ENCODE measurements at places on chromosomes 2 and 18. TPM values are rescaled to one million over a fixed set of nuclear protein-coding genes. Genes with fewer than 3 reads are reported as not detected.

DNA sequence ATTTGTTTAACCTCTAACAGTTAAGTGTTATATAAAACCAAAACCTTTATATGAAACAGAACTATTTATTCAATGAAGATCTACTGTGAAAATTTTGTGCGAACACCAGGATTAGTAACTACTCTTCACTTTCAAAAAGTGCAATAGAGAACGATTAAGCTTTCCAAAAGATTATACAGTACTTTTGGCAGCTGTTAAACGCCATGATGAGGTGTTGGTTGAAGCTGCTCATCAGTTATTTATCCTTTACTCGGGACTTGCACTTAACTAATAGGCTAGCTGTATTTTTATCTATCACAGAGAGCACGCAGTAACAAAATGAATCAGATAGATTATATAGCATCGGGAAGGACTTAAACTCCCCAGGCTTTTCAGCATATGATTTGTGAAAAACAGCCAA lies 113.6 kb downstream of the GCA start:
- no peak for DNase-seq

Gene DTNA
- 34.3 TPM for total RNA-seq

DNA sequence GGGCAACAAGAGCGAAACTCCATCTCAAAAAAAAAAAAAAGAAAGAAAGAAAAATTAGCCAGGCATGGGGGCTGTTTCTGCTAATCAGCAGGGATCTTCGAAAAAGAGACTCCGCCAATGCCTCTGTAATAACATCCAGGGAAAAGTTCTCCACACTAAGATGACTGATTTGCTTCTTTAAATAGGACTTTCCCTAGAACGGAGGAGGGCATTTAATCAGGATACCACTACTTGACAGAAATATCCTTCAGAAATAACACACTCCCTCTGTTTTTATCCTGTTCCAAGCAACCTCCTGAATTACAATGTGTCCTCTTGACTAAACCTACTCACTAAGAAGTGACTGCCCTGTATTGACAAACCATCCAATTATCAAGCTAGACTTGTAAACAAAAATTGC lies 21.7 kb downstream of the REV1 start:
- DNase-seq: no peak

Gene HOXD13
- not detected for total RNA-seq

DNA sequence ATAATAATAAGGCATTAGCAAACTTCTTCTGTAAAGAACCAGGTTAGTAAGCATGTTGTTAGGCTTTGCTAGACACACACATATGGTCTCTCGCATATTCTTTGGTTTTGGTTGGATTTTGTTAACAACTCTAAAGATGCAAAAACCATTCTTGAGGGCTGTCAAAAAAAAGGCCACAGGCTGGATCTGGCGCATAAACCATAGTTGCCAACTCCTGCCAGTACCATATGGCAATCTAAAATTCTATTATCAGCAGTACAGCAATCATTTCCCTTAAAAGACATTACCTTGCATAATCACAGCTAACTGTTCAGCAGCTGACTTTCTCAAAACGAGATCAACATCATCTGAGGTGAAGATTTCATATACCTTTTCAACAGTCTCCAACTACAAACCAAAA lies 63.5 kb downstream of the RTTN start:
- no peak for DNase-seq

GRCh38 chr2:241987726-241988125 lies 118.2 kb downstream of the RTP5 start:
- no peak for DNase-seq

DNA sequence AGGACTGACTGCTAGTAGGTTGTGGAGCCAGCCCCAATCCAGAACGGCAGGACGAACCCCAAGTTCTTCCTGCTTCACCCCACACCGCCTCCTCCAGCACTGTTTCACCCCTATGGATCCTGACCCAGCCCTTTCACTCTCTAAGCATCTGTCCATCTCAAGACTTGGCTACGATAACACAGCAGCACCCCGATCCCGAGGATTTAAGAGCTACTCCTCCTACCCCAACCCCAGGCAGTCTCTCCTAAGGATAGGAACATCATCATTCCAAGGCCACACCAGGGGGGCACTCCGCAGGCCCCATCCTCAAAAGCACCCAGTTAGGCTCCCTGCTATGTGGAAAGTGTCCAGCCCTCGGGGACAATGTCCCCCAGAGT lies 645 bp downstream of the KCTD18 start:
- DNase-seq: no peak

Gene MAL
- not detected for total RNA-seq

DNA sequence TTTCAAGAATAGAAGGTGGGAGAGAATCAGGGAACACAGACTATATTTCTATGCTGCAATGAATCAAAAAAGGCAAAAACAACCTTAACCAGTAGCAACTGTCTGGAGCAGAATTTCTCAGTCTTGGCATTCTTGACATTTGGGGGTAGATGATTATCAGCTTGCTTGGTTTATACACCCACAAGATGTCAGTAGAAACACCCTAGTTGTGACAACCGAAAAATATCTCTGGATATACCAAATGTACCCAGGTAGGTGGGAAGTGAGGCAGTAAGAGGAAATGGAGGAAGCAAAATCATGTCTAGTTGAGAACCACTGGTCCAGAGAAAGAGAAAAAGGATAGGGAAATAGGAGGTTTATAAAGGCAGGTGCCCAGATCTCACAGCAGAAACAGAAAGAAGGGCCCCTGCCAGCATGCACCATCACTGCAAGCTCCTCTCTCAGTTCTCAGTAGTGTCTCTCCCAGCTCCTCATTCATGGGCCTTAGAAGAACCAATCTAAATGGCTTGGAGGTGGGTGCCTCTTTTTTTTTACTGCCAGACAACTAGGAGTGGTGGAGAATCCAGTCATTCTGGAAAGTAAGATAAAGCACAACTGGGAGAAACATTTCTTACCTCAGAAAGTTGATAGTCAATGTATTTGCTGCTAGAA lies 50.4 kb downstream of the MBD2 start:
- no peak for DNase-seq

Data from fibroblast of the aortic adventitia (primary cell).